ENCODE measurements at places on chromosomes 3 and 15. TPM values are rescaled to one million over a fixed set of nuclear protein-coding genes. Genes with fewer than 3 reads are reported as not detected.

Gene IL20RB
- total RNA-seq: 1.5 TPM

Gene TAMM41
- total RNA-seq: 34.2 TPM

DNA sequence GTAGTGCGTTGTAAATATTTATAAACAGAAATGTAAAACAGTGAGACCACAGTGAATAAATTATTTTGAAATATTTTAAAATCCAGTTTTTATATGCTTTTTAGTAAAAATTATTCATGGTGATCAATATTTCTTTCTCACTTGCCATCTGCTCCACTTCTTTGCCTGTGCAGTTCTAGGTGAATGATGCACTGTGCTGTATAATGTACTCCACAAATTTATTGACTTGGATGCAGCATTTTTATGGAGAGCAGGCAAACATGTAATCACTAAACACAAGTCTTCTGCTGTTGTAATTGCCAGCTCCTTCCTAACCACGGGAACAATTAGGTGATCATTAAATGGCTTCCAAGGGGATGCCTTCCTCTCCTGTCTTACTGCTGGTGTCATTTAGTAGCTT lies 395.9 kb downstream of the PTPRG start:
- no peaks in the 10 kb centered on the region for H3K27me3 ChIP-seq
- H3K4me3 ChIP-seq: no peak overlapping the region
- no peak for DNase-seq
- H3K27ac ChIP-seq: no peak overlapping the region
- no peaks in the 10 kb centered on the region for H3K4me1 ChIP-seq

DNA sequence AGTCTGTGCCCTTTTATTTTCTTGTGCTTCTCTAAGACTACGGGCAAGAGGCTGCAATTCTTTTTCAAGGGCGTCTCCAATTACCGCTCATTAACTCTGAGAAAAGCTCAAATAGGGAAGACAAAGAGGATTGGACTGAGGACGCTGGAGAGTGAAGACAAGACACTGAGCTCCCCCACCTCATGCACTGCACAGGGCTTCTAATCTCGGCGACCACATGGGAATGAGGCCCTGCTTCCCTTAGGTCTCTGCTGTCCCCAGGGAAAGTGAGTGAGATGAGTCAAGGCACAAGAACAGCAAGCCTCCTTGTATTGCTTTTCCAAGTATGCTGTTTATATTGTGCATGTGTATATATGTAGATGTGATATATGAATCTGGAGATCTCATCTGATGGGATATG lies 392.2 kb upstream of the CFAP20DC start:
- peaks cover 35% of the 10 kb centered on the region for H3K4me1 ChIP-seq
- DNase-seq: no peak
